Stimulated activated CD4-positive, alpha-beta T cell treated with anti-CD3 and anti-CD28 coated beads, Interleukin-1b, Interleukin-23, amount 100 ng/mL, for 1 hour (primary cell): ENCODE measurements at places on chromosomes 16 and 17.

- no peak for DNase-seq
These were observed 121.6 kb downstream of the ZNF423 start for GRCh38 chr16:49734331-49734730.

DNA sequence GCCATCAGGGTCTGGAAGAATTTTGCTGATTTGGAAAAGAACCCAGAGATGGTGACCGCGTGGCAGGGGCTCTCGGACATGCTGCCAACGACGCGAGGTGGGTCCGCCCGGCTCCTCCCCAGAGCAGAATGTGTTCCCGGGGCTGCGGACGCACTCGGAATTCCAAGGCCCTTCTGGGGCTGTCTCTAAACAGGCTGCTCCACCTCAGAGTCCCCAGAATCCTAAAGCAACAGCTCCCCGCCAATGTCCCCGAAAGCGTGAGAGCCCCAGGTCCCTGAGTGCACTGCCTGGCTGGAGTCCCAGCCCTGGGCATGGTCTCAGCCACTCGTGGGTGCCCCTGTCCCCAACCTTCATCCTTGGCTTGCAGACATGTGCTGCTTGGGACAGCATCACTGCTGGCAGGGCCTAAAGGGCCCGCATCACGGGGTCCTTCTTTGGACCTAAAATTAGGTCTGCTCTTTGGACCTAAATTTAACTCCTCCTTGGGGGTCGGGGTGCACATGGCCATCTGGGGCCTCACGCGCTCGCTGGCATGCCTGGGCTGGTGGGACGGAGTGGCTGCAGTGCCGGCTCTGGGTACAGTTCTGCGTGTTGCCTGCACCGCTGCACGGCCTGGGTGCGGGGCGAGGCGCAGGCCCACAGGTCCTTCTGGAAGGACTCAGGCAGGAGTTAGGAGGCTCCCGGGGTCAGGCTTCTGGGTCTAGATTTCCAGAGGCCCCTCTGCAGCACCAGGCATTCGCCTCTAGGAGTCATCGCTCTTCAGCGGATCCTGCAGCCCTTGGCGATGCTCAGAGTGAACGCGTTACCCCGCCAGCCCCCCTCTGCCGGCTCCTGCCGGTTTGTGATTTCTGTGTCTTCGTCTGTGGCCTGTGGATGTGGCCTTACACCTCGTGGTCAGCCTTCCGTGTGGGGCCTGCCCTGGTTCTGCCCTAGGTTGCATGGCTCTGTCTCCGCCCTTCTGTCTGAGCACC, 41.9 kb upstream of the CHMP6 start:
- DNase-seq: no peak

GRCh38 chr16:24372824-24373223, 116.7 kb downstream of the CACNG3 start:
- no peak for DNase-seq

DNA sequence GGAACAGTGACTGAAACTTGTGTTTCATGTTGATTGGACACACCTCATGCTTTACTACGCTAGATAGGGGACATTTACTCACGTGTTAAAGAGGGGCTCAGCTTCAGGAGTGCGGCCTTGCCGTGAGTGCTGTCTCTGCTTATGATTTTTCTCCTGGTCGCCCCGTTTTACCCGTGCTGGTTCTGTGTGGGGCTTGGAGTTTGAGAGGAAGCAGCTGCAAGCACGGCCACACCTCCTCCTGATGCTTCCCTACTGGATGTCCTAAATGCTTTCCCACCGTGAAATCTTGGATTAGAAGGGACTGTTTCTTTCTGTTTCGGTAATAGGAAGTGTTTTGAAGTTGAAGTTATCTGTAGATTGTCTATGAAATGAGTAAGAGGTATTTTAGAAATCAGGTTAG, 54.0 kb upstream of the ZNF750 start:
- DNase-seq: no peak

DNA sequence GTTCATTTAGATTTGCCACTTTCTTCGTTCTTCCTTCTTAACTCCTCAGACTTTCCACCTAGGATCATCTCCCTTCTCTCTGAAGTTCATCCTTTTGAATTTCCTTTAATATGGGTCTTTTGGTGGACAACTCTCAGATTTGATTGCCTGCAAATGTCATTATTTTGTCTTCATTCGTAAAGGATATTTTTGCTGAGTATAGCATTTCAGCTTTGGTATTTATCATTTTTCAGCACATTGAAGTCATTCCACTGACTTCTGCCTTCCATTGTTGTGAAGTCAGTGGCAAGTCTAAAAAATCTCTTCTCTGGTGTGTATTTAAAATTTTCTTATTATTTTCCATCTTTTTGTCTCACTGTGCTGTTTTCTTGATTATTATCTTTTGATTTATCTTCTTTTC, 45.4 kb downstream of the GAN start:
- DNase-seq: no peak

- no peak for DNase-seq
These were observed 9.2 kb downstream of the SEZ6 start for GRCh38 chr17:28996554-28997096.

GRCh38 chr16:12573730-12574383, 229.8 kb downstream of the CPPED1 start:
- DNase-seq: peak; percentile 66
